ENCODE measurements at places on chromosomes 1 and 21.

- DNase-seq, result no peak
Measured at GRCh38 chr1:18934205-18935000, 22.1 kb downstream of the IFFO2 start.

- no peak for DNase-seq
Measured at GRCh38 chr21:32256873-32257620, 21.8 kb downstream of the MIS18A start.

DNA sequence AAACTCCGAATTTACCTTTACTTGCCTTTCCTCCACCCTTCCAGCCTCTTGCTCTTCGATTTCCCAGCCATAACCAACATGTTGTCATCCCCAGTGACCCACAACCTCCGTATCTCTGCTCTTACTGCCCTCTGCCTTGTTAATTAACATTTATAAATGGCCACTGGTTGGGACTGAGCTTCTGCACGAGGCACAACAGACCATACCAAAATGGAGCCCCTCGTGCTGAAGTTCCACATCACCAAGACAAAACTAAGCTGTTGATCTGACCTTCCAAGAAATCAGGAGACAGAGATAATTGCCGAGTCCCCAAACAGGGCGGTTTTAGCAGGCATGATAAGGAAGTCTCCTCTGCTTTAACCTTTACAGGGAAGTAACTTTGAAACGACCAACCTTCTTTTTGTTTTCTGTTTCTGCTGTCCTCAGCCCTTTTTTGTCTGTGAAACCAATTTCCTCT, 71.9 kb downstream of the NMNAT2 start:
- no peak for DNase-seq

- DNase-seq, result no peak
Measured at GRCh38 chr1:172978595-172978994, 72.1 kb downstream of the TNFSF18 start.

- no peak for DNase-seq
Measured at GRCh38 chr1:213650603-213651002, 337.2 kb upstream of the PROX1 start.

DNA sequence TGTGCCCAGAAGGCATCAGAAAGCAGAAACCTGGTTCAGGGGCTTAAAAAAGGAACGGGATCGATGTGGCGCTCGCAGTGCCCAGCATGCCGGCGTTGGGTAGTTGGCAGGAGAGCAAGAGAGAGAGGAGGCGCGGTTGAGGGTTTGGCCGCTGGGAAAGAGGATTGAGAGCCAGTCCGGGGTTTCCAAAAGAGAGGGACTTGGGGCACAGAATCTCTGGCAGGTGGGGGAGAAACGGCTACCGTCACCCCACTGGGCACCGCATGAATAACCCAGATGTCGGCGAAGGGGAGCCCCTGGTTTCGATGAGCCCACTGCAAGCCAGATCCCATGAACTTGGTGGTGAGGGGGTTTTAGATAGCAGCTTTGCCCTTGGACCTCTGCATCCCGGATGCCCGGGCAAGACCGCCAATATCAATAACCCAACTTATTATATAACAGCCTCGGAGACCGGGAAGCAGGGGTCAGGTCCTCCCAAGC, 60.4 kb upstream of the ACOT11 start:
- DNase-seq, result no peak

DNA sequence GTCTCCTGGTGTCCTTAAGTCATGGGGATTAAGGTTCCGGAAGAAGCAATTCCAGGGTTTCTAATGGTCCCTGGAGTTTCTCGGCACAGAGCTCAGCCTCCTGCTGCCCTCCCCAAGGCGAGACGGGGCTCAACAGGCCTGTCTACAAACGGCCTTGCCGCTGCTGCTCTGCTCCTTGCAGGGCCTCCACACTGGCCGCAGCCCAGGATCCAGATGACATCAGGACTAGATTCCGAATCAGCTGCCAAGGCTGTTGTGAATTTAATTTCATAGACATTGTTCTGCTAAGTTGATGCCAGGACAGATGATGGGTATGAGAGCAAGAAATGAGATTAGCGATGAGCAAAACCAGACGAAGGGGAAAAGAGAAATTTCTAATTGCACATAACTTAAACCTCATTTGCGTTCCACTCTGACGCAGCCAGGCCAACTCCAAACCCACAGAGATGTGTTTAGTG, 103.6 kb upstream of the BACE2 start:
- DNase-seq, result no peak

DNA sequence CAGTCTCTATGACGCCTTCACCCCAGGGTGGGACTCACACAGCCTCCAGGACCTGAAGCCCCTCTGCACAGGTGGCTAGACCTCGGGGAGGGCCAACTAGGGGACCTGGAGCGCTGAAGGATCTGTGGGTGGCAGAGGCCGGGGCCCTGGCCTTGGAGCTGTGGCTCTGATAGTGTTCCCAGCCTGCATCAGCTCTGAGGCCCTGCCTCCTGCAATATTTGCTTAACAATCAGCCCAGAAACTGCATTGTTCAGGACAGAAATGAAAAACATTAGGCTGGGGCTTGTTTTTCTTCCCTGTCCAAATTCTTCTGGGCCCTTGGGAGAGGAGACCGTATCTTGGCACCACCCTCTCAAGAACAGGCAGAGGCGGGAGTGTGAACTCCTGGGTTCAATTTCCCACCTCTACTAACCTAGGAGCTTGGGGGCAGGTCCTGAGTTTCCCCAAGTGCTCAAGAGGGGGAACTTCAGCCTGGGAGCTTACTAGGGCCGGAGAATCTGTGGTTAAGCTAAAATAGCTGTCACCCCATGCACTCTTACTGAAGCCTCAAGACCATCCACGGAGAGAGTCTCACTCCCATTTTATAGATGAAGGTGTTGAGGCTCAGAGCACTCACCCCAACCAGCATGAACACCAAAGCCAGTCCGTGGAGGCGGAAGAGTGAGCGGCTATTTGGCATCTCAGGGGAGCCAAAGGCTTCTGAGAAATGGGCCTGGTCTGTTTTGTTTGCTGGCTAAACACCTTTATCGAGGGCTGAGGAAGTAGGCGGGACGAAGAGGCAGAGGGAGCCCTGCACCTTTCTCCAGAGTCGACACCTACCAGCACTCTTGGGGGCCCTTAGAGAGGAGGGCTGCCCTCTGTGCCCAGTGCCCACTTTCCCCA, 18.8 kb upstream of the CASZ1 start:
- no peak for DNase-seq

DNA sequence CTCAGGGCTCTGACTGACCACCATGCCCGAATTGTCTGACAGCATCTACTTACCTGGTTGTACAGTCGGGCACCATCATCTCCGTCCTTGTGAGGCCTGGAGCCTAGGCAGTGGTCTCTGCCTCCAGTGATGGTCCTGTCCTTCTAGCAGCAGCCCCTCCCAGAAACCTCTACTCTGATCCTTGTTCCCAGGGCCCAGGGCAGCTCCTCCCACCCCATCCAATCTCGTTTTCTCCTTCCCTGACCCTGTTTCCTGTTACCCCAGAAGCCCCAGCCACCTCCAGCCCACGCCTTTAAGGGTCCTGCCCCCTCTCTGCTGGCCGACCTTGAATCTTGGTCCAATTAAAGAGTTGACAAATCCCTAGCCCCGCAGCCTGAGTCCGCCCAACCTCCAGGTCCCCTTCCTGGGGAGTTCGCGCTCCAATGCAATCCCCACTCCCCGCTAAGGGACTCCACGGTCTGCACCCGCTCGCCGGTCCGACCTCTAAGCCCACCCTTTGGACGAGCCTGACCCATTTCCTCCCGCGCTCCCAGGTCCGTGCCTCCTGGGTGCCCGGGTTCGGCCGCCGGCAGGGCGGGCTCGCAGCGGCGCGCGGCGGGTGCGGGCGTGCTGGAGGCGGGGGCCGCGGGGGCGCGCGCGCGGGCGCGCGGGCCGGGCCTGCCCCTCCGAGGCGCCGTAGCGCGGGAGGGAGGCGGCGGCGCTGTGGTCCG, at the start of gene B4GALT2:
B4GALT2 (plus strand) TSS at position 660 of the 710 bp plus-strand sequence. CDS start 1,951 bp downstream, outside the sequence.
- DNase-seq, result peak; percentile 22

GRCh38 chr21:43270800-43271301, 102.0 kb downstream of the CRYAA start:
- DNase-seq, result no peak

DNA sequence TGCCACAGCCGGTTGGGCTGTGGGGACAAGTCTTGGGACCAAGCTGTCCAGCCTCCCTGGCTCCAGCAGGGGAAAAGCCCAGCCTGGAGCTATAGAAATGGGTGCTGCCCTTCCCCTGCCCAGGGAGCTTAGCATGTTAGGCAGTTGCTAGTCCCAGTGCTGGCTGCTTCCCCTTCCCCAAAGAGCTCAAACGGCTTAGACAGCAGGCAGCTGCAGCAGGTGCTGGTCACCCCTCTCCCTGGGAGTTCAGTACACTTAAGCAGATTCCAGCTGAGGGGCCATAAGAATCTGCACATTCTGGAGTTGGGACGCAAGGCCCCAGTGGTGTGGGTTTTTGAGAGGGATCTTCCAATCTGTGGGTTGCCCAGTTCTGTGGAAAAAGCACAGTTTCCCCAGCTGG, 11.1 kb upstream of the REG4 start:
- no peak for DNase-seq

DNA sequence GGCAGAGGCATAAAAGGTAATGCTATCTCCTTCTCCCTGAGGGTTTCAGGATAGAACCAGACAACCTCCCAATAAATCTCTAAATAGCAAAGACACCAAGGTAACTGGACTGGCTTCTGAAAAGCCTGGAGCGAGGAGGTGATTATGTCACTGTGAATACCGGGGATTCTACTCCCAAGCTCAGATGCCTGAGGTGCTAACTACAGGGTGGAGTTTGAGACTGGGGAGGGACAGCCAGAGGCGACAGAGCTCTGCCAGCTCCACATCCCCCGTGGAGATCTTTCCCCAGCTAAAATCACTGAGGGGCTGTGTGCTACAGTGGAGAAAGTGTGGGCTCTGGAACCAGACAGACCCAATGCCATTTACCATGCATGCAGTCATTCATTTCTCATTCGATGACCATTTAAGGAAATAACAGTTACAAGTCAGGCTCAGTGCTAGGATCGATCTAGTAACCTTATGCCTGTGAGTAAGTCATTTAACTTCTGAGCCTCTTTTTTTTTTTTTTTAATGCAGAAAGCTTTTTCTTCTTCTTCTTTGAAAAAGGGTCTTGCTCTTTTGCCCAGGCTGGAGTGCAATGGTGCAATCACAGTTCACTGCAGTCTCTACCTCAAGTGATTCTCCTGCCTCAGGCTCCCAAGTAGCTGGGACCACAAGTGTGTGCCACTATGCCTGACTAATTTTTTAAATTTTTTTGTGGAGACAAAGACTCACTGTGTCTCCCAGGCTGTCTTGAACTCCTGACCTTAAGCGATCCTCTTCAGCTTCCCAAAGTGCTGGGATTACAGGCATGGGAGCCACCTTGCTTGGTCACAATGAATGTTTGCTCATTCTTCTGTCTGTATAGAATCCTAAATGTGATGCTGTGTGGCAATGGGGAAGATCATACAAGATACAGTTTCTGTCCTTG, 8.1 kb upstream of the SLC45A3 start:
- DNase-seq, result no peak

DNA sequence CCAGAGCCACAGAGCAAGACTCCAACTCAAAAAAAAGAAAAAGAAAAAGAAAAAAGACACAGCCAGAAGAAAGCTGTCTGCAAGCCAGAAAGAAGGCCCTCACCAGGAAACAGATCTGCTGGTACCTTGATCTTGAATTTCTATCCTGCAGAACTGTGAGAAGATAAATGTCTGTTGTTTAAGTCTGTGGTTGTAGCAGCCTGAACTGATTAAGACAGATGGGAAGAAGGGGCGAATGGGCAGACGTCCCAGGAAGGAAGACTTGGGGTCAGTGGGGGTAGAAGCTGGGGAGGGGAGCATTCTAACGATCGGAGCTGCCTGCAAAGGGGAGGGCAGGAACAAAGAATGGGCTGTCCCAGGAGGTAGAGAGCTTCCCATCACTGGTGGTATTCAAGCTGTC, 6.3 kb downstream of the SLC2A7 start:
- DNase-seq, result no peak

DNA sequence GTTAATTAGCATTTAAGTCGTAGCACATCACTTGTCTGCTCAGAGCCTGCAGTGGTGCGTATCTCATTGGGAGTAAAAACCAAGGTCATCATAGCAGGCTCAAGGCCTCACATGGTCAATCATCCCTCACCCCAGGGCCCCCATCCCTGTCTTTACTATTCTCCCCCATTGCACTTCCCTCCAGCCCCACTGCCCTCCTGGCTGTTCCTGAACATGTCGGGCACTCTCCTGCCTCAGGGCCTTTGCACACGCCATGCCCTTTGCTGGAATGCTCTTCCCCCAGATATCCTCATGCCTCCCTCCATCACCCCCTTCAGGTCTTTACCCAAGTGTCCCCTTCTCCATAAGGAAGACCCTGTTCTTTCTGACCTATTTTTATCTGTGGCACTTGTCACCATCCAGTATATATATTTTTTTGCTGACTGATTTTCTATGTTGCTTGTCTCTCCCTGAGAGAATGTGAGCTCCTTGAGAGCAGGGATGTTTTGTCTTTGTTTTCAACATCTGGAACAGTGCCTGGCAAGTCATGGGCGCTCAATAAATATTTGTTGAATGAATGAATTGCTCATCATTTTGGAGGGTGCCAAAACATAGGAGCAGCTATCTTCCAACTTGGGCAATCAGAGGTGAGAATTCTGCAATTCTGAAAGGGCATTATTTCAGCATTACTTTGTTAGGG, 74.1 kb upstream of the POU3F1 start:
- DNase-seq, result no peak

- DNase-seq, result no peak
Measured at GRCh38 chr1:209618756-209619420, 33.3 kb downstream of the LAMB3 start.

- DNase-seq, result no peak
Measured at GRCh38 chr1:229102741-229103391, 168.0 kb upstream of the RAB4A start.

- DNase-seq, result no peak
Measured at GRCh38 chr1:41013796-41014195, 7.7 kb downstream of the SLFNL1 start.

DNA sequence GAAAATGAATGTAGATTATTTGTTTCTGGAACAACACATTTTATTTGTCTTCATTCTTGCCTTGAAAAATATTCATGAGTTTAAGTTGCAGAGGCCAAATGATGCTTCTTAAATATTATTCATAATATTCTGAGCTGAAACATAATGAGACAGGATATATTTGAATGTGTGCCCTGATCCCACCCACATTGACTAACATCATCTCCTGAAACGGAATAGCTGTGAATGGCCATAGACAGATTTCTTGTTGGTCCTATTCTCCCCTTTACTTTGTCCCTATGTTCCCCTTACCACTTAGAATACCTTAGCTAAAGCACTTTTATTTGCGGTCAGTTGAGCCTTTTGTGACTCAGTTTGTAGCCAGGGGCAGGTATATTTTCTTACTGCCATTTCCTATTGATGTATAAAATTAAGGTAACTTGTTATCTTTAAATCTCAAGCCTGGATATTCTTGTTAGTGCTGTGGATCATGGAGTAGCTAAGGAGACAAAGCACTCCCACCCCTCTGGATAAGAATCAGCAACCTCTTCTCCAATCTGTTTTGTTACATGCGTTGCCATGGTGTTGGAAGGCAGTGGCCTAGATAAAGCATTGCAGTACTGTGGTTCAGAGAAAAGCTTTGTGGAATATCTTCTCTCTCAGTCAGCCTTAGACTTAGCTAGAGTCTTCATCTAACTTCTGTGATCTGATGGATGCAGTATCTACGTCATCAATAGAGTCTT, 478.5 kb upstream of the DEPDC1 start:
- DNase-seq, result no peak

- no peak for DNase-seq
Measured at GRCh38 chr1:55593298-55593697, 378.1 kb upstream of the USP24 start.

Measured in activated CD4-positive, alpha-beta T cell treated with anti-CD3 and anti-CD28 coated beads, Interleukin-2, amount 50 U/mL, for 1 hour (primary cell).